ENCODE measurements at places on chromosomes 3 and 15.

GRCh38 chr15:41493902-41494189, 172 bp downstream of the ITPKA start:
- no peak for DNase-seq

GRCh38 chr15:41558400-41559238, at the start of gene TYRO3:
Gene TYRO3 (plus strand): TSS chr15:41559212. CDS start chr15:41559258, 46 bp downstream.
- DNase-seq = peak; percentile 94

- DNase-seq = peak; percentile 42
Observed at GRCh38 chr3:140341817-140342403, 336.0 kb upstream of the TRIM42 start.

GRCh38 chr3:35936571-35936970, 297.2 kb downstream of the ARPP21 start:
- DNase-seq = no peak

DNA sequence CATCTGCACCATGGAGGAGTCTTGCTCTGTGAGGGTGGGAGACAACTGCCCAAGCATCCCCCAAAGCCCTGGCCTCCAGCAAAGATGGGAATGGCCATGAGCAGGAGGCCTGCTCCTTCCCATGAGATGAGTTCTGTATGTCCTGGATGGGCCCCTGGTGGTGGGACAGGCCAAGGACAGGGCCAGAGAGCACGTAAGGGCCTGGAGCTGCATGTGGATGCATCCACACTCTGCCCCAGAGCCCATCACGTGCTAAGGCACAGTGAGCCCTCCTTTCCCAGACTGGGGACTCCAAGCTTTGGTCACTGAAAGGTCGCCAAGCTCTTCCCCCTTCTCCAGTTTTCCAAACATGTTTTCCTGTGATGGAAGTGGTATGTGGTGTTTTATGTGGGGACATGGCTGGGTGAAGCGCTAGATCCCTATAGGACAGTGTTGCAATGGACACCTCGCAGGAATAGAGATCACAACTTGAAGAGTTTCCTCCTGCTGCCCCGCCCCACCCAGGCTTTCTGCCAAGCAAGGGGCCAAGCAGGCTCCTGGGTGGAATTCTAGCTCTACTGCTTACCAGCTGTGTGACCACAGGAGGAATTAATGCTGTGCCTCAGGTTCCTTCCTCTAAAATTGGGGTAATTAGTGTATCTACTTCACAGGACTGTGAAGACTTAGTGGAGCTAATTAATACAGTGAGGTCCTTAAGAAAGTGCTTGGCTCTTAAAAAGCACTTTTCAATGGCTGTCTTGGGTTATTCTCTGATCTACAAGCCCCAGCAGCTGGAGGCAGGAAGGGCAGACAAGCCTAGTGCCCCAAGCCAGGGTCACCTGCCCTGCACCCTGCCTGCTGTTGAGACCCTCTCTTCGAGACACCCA, 106.4 kb upstream of the RPL32 start:
- peak; percentile 85 for DNase-seq

GRCh38 chr3:76039431-76039830, 254.1 kb upstream of the ZNF717 start:
- DNase-seq = no peak

GRCh38 chr3:129526121-129526900, 2.1 kb upstream of the RHO start:
- peak; percentile 63 for DNase-seq

GRCh38 chr3:160253298-160253697, 28.1 kb downstream of the C3orf80 start:
- no peak for DNase-seq

DNA sequence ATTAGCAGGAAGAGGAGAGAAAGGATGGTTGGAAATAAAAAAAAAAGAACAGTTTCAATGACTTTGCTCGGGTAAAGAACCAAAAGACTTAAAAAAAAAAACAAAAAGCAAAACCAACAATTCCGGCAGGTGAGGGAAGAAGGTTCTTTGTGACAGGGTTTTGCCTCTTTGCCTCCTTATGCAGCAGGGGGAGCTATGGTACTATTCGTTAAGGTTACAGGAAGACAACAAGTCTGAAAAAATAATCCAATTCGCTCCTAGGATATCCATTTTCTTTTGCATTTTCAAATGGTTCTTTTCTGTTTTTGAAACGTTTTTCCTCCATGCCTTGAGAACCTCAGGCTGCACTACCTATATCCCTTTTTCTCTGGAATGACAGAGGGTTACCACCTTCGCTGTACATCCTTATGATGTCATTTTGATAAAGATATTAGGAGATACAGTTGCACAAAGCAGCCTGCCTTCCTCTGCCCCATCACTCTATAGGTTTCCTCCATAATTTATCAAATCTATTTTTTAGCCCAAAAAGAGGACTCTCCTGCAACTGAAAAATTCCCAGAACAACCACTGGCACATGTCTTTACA, 55.0 kb downstream of the CFAP20DC start:
- DNase-seq = peak; percentile 54

GRCh38 chr3:107818025-107818424, 272.8 kb downstream of the CD47 start:
- no peak for DNase-seq

DNA sequence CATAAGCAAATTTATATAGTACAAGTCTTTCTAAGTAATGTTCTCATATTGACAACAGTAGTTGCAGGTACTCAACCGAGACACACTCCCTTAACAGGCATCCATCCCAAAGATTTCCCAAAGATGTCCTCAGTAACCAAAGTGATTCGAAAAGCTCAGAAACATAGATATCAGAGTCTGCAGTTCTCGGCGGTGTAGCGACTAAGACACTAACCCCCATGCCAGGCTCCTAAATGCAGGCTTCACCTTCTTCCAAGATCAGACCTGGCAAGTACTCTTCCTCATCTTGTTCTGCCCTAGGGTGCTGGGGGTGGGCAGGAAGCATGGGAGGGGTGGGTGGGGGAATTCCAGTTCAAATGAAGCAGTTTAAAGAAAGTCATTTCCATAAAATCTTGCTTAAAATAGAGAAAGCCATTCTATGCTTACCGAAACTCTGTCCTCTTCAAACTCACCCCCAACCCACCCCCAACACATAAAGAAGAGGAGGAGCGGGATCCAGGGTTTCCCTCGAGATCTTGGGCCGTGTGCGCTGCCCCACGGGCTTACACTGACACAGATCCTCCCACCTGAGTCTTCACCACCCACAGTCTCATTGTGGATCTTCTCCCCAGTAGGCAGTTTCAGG, 59.0 kb upstream of the BCL6 start:
- no peak for DNase-seq
